IPS-NIHi11 (cell line): ENCODE measurements at places on chromosomes 1 and 21.

- no peak for DNase-seq
Measured at GRCh38 chr1:41097105-41097504, 75.6 kb upstream of the SLFNL1 start.

- DNase-seq: no peak
Measured at GRCh38 chr1:205008896-205009295, 34.1 kb upstream of the CNTN2 start.

GRCh38 chr1:36964830-36965229 is 69.5 kb downstream of the GRIK3 start:
- DNase-seq: no peak

DNA sequence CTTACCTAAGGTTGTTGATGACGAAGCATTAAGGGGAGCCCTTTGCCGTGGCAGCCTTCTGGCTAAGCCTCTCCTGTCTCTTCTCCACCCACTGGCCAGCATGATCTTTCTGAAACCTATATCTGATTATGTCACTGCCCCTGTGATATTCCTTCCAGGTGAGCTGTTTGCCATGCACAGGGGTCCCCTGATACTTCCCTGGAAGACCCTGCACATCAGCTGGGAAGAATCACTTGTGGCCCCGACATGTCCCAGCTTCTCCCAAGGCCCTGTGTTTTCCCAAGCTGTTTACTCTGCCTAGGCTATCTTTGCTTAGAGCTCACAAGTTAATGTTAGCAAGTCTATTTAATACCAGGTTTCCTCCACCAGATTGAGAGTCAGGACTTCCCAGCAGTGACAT is 12.3 kb downstream of the RD3 start:
- no peak for DNase-seq

DNA sequence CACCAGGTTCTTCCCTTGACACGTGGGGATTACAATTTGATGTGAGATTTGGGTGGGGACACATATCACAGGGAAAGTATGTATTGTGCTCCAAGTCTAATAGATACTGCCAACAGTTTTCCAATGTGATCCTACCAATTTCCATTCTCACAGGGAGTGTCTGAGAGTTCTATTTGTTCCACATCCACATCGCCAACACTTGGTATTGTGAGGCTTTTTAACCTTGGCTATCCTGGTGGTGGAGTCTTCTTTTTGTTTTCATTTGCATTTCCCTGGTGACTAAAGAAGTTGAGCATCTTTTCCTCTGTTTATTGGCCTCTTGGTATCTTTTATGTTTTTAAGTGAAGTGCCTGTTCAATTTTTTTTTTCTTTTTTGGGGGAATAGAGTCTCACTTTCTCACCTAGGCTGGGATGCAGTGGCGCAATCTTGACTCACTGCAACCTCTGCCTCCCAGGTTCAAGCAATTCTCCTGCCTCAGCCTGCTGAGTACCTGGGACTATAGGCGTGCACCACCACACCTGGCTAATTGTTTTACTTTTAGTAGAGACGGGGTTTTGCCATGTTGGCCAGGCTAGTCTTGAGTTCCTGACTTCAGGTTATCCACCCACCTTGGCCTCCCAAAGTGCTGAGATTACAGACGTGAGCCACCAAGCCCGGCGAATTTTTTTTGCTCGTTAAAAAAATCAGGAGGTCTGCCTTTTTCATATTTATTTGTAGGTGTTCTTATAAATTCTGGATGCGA is 15.9 kb upstream of the PADI1 start:
- DNase-seq: no peak

GRCh38 chr1:62528015-62528414 is 69.3 kb upstream of the ANGPTL3 start:
- DNase-seq: no peak

GRCh38 chr1:91502672-91503184 is 2.1 kb downstream of the CDC7 start:
- no peak for DNase-seq

DNA sequence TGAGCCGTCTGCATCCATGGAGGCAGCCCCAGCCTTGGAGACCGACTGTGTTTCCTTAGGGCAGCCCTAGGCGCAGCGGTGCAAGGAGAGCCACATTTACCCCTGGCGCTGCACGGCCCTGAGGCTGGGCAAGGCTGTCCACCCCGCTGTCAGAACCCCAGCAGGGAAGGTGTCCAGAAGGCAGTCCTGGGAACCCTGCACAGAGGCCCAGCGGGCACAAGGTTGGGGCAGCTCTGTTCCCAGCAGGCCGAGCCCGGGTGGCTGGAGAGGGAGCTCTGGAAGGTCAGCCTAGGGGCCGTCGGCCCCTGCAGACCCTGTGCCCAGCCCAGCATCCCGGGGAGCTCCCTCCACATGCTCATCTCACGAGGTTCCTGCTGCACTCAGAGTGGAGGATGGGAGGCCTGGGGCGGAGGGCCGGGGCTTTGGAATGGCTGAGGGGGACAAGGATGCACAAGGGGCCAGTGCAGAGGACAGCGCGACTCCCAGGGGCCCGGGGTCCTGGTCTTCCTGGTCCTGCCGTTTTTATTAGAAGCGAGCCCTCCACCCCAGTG is 19.9 kb upstream of the SAMD11 start:
- DNase-seq: no peak

DNA sequence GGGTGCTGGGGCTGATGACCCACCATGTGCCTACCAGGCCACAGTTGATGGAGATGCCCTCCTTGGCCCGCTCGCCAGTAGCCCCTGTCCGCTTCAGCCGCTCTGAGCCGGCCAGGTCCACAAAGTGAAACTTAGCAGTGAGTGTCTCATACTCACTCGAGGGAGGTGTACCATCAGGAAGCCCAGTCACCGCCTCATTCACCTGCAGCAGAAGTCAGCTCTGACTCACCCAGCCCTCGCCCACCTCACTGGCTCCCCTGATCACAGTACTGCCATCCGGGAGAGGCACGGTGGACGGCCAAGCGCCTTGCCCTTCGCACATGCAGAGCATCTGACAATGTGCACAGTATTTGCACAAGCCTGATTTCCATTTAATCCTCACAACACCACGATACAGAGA is 18.8 kb downstream of the KIF21B start:
- no peak for DNase-seq

- DNase-seq: no peak
Measured at GRCh38 chr1:192086644-192087043, 71.6 kb upstream of the RGS18 start.

DNA sequence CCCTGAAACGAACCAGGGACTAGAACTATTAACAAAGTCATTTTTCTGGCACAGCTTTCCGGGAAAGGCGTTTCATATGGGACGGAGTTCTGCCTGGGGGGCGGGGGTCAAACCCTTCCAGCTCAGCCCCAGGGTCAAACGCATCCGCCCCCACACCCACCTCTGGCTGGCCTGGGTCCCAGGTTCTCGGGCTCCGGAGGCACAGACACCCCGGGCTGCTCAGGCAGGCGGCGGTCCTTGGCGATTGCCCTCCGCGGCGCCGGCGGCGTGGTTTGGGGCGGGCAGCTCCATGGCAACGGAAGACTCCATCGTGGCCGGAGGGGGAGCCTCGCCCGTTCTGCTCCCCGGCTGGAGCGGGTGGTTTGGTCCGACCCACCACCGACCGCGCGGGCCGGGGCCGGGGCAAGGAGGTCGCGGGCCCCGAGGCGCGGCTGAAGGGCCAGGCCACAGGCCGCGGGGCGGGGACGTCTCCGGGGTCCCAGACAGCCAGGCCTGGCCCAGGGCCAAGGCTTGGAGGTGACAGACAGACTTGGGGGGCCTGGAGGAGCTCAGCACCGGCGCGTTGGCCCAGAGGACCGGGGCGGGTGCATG is at the start of gene CFAP74:
CFAP74 (minus strand) TSS at position 246 of the 591 bp plus-strand sequence. CDS start 12,830 bp downstream, outside the sequence.
- peak; percentile 99 for DNase-seq

DNA sequence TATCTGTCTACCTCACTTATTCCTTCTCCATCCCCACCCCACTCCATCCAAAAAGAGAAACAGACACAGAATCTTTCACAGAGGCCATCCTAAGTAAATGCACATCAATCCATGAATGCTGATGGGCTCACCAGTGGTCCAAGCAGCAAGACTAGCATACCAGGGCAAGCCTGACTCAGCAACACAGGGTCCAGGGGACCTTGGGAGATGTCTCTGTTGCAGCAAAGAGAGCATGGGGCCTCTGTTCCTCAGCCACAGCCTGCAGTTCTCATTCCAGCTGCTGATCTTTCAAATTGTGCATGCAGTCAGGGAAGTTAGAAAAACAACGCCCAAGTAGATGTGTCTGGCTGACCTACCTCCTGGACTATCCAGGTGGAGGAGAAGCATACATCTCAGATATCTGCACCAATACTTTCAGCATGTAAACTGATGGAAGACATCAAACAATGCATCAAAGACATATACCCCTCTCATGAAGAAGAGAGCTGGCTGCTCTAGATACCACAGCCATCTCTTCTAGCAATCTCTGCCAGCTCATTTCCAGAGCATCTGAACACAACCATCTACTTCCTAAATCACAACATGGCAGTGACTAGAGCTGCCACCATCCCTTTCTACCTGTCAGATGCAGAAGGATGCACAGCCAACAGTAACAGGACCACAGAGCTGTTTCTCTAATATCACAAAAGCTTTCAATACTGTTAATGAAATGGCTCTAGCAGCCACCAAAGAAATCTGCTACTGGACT is 54.5 kb downstream of the CD34 start:
- no peak for DNase-seq

GRCh38 chr21:15054089-15054488 is 10.7 kb downstream of the NRIP1 start:
- DNase-seq: no peak

- DNase-seq: no peak
Measured at GRCh38 chr21:37551331-37551992, 184.9 kb downstream of the DYRK1A start.

DNA sequence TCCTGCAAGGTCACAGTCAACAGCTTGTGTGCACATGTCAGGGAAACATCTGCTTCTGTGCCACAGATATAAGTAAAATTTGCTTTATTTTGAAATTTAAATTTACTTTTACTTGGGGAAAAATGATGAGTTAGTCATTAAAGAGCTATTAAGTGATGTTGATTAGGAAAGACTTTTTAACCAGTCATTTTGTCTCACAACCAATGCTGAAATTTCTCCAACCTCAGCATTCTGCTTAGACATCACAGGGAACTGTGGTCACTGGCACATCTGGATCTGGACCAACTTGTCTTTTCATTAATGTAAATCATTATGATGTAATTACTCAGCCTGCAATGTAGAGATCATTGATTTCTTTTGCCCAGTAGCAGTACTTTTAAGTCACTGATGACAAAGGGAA is 301.0 kb downstream of the TTLL7 start:
- DNase-seq: no peak

DNA sequence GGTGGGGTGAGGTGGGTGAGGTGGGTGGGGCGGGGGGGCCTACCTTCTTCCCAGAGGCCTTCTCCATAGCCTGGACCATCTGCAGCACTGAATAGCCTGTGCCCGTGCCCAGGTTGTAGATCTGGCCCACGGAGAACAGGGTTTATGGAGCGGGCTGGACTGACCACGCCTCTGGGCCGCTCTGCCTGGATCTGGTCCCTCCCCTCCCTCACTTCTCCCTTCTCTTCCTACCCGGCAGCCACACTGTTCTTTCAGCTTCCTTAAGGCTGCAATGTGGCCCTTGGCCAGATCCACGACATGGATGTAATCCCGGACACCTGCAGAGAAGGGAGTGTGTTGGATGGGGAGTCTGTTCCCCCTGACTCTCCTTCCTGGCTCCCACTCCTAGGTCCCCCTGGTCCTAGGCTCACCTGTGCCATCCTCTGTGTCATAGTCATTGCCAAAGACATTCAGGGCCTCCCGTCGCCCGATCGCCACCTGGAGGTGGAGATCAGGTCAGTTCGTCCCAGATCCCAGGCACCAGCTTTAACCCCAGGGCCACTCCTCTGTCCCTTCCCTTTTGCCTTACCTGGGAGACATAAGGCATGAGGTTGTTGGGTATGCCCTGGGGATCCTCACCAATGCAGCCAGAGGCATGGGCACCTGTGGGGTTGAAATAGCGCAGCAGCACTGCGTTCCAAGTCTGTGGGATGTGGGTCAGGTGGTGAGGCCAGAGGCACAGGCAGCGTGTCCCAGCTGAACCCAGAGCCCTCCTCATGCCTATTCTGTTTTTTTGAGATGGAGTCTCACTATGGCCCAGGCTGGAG is 3.9 kb downstream of the GALE start:
- no peak for DNase-seq

GRCh38 chr1:1334835-1335234 is 3.8 kb downstream of the TAS1R3 start:
- peak; percentile 96 for DNase-seq

DNA sequence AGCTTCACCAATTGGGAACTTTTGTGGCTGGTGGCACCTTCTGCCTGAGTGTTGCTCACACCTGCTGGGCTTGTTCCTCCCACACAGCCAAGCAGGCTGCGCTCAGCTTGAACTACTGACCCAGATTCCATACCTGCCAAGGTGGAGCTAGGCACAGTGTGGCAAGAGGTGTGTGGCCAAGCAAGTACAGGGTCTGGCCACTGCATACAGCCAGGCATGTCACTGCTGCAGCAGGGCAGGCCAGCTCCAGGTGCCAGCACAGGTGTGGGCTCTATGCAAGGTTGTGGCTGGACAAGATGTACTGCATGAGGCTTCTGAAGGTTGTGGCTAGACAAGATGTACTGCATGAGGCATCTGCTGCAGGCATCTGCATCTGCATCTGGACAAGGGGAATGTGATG is 1254.8 kb downstream of the AMY1C start:
- no peak for DNase-seq

DNA sequence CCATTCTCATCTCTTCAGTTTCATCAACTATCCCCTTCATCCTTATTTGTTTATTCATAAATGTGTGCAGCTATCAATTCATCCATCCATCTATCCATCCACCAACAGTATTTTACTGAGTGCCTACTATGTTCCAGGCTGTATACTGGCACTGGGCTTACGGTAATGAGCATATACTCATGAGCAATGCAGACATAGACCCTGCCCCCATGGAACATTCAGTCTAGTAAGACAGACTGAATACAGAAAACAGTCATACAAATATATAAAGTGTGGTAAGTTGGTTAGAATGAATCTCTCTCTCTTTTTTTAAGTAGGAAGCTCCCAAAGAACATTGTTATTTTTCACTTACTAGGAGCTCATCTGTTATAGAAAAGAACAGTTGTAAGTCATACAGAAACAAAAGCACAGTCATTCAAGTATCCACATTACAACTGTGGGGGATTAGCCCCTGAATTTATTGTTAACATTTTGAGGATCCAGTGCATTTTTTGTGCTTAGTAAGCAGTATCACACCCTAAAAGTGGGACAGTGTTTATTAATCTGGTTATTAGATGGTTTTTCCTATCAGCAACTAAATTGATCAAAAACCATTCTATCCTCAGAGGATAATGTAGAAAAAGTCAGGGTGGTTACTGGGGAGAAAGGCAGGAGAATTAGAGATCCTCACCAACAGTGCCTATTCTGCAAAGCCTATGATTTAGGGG is 3.6 kb downstream of the SLC16A4 start:
- no peak for DNase-seq
